ENCODE measurements at places on chromosomes 12 and 14.

- peak; percentile 37 for DNase-seq
Measured at GRCh38 chr14:91998667-91999570, 40.9 kb downstream of the TRIP11 start.

- DNase-seq = no peak
Measured at GRCh38 chr14:69708049-69708448, 58.9 kb upstream of the SRSF5 start.

DNA sequence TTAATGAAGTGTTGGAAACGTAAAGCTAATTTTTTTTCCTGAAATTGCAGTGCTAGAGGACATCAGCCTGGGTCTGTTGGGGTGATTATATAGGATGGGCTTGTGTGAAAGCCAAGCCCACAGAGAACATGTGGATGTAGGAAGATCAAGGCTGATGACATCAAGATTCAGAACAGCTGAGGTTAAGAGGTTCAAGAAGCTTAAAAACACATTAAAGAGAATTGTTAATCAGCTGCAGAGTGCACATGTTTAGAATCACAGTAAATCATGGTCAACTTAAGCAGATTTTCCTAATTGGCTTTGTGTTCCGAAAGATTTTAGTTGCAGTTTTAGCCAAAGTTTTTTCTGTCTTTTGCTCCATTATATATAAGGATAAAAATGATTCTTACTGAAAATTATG, 87.9 kb upstream of the PRICKLE1 start:
- no peak for DNase-seq

DNA sequence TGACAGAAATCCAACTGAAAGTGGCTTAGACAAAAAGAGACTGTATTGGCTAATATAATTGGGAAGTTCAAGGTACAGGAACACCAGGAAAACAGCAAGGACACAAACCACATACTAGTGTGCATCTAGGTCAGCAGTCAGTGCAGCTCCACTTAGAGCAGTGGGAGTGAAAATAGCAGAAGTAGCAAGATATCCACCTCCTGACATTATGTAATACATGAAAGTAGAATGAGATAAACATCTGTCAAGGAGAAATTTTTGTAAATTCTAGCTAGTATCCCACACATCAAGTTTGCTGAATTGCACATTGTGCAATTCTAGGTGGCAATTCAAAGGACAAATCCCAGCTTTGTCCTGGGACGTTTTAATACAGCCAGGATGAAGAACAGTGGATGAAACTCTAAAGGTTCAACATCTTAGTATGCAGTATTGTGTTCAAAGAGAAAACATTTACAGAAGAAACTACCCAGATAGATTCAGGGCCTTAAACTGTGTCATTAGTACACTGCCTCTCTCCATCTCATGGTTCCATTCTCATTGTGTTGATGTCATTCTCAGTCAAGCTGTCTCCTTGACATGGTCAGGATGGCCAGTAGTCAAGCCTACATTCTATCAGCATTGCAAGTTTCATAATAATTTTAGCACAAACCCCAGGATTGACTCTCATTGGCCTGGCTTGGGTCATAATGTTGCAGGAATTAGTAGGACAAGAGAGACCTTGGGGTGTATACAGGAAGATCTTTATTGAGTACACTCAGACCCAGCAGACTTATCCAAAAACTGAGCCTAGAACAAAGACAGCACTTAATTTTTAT, 56.8 kb downstream of the SDR9C7 start:
- peak; percentile 66 for DNase-seq

DNA sequence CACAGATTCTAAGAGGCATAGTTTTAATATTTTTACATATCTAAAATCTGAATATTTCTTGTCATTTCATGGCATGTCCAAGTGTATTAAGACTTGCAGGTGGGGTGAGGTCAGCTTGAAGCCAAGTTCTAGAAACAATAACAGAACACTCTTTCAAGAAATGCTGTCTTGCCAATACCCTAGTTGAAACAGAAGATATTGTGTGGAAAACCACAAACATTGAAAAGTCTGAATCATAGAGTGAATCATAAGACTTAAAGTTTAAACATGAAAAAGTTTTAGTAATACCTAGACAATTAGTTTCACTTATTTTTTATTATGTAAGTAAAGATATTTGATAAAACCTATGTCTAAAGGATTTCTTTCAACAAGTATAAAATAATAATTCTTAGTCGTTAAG, 191.5 kb upstream of the CAND1 start:
- DNase-seq = no peak

GRCh38 chr14:36129181-36129580, 47.3 kb downstream of the PTCSC3 start:
- no peak for DNase-seq

- no peak for DNase-seq
Measured at GRCh38 chr12:64105026-64105425, 117.1 kb downstream of the KICS2 start.

DNA sequence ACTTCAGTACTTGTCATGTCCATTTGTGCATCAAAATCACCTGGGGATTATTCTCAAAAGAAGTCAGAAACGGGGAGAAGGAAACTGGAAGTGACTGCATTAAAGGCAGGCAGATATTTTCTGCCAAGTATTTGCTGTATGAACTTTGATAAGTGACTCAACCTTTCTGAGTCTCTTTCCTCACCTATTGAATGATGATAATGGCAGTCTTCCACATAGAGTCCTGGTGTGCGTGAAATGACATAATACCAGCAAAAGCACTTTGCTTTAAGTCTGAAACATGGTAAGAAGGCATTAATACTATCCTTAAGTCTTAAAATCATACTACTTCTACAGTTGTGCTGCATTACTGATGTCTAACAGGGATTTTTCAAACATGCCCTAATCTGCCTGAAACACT, 278.5 kb downstream of the ADAMTS20 start:
- no peak for DNase-seq

DNA sequence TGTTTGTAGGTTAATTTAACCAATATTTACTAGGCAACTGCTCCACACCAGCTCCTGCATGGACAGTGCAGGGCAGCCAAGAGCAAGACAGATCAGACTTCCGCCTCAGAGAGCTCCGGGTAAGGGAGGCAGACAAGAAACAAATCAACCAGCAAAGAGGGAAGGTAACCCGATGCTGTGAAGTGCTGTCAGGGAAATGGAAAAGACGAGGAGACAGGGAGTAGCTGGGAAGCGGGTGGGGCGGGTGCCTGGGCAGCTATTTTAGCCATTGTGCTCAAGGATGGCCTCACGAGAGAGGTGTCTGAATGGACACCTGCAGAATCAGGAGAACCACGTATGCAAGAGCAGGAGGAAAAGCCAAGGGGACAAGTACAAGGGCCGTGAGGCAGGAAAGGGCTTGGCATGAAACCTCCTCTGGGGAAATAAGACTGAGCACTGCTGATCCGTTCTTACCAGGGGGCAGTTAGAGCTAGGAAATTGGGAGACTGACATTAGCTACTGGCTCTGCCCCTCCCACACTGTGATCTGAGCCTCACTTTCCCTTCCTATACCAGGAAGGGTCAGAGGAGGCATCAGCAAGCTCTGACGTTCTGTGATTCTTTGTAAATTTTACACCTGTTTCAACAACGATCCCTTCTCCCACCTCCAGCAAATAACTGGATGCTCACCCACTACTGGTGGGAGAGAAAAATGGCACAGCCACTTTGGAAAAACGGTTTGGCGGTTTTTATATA, 6.5 kb upstream of the TMEM119 start:
- no peak for DNase-seq

GRCh38 chr12:81207664-81208063, 129.8 kb downstream of the ACSS3 start:
- DNase-seq = peak; percentile 1

GRCh38 chr12:42056130-42056529, 88.5 kb downstream of the GXYLT1 start:
- DNase-seq = peak; percentile 17

DNA sequence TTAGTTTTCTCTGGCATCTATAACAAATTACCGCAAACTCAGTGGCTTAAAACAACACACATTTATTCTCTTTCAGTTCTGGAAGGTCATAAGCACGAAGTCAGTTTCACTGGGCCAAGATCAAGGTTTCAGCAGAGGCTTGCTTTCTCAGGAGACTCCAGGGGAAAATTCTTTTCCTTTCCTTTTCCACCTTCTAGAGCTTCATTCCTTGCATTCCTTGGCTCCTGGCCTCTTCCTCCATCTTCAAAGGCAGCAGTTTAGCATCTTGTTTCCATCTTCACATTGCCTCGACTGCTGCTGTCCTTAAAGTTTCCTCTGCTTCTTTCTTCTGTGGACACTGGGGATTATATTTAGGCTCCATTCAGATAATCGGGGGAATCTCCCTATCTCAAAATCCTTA, 106.1 kb downstream of the PDE3A start:
- DNase-seq = no peak

DNA sequence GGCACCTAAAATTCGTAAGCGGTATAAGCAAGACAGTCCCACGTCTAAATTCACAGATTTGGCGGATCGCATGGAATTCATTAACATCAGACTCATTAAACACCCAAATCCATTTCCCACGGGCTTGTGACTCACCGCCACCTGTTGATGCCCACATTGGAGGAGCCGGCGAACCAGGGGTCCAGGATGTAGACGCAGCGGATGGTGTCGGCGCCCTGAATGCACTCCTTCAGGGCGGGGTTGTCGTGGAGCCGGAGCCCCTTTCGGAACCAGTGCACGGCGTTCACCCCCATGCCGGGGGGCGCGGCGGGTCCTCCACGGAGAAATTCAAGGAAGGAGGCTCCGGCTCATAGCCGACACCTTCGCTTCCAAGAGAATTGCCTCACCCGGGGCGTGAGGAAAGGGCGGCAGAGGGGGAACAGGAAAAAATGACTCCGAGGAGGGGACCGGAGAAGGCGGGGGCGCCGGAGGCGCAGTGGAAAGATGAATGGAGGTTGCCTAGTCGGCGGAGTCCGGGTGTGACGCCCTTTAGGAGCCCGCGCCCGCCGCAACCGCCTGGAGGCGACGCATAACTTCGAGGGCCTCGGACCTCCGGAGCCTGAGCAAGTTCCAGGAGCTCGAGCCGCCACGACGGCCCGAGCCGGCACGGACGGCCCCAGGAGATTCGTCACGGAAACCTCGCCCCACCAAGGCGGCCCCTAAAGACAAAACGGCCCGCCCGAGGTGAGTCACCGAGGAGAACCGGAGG, 506 bp downstream of the CRY1 start:
- peak; percentile 67 for DNase-seq

DNA sequence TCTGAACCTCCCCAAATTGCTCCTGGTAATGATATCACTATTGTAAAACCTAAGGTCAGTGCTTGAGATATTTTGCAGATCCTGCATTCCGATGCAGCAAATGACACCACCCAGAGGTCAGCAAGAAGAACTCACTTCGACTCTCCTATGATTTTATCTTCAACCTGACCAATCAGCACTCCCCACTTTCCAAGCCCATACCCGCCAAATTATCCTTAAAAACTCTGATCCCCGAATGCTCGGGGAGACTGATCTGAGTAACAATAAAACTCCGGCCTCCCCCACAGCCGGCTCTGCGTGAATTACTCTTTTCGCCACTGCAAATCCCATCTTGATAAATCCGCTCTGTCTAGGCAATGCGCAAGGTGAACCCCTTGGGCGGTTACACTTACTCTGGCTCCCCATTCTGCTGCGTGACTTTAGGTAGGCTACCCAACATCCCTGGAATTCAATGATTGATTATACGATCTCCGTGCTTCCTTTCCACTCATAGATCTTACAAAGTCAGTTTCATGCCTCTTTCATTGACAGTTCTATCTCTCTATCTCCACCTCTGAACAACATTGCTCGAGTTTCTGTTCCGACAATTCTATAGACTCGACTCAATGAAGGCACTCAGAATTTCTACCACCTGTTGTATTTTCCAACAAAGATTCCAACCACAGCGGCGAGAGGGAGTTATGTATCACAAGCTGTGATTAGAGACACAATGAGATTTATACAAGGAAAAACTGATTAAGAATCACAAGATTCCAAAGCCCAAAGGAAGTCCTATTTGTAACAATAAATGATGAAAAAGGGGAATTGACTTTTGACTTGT, 939 bp downstream of the NPC2 start:
- peak; percentile 76 for DNase-seq

GRCh38 chr12:6644903-6645302, 2.3 kb downstream of the ACRBP start:
- DNase-seq = no peak

DNA sequence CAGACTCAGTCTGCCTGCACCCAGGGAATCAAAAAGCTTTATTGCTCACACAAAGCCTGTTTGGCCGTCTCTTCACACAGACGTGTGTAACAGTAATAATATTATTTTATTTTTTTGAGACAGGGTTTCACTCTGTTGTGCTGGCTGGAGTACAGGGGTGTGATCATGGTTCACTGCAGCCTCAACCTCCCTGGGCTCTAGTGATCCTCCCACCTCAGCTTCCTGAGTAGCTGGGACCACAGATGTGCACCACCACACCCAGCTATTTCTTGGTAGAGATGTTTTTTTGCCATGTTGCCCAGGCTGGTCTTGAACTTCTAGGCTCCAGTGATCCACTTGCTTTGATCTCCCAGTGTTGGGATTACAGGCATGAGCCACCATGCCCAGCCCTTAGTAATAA, 88.4 kb upstream of the DCD start:
- no peak for DNase-seq

- DNase-seq = no peak
Measured at GRCh38 chr12:120140603-120141002, 24.1 kb upstream of the RAB35 start.

- no peak for DNase-seq
Measured at GRCh38 chr12:87405918-87406317, 623.3 kb downstream of the C12orf50 start.

GRCh38 chr14:99352688-99353280, 80.8 kb upstream of the BCL11B start:
- no peak for DNase-seq

DNA sequence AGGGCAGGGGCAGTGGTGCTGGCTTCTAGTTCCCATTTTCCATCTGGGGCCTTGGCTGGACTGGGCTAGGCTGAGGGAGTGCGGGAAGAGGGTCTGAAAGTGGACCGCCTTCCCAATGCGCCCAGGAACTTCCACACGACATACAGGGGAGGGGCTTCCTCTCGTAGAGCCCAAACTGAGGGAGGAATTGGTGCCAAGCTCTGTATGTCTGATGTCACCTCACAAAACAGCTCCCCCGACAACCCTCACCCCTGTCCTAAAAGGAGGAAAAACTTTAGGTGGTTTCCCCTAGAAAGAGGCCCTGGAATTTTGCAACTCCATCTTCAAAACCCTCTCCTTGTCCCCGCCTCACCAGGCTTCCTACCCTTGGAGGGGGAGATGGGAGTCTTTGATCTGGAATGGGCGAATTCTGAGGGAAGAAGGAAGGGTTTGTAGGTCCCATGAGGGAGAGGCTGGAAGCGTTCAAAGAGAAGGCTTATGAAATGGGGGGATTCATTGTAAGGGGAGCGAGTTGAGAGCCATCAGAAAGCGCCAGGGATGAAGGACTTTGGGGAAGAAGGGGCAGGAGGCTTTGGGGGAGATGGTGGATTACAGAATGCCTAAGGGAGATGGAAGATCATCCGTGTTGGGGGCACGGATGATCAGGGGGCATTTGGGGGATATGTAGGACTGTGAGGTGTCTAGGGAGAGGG, 844 bp downstream of the GLTP start:
- DNase-seq = no peak

GRCh38 chr12:62799126-62799736, 135.7 kb downstream of the PPM1H start:
- peak; percentile 85 for DNase-seq

Measured in hematopoietic multipotent progenitor cell treated with erythropoietin and hydrocortisone succinate and interleukin-3 and kit ligand, for 6 days (in vitro differentiated cells).